RKO (cell line): ENCODE measurements at places on chromosomes 12 and 14.

DNA sequence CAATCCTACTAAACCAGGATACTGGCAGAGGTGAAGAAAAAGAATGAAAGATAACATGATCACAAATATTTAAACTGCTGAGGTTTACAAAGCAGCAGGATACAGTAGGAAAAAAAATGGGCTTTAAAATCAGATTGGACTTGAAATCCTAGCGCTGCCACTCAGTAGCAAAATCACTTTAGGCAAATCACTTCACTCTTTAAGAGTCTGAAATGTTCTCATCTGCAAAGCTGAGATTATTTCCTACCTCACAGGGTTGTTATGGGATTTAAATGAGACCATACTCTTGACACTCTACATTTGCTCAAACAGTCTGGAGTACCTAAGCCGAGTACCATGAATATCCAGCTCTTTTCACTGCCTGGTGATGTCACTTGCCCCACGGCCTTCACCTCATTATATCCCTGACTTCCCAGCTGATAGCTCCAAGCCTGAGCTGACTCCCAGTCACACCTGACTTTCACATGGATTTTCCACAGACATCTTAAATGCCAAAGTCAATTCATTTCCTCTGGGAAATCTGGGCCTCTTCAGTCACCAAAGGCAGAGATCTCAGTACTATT lies 60.2 kb downstream of the UBR7 start:
- DNase-seq, result no peak

DNA sequence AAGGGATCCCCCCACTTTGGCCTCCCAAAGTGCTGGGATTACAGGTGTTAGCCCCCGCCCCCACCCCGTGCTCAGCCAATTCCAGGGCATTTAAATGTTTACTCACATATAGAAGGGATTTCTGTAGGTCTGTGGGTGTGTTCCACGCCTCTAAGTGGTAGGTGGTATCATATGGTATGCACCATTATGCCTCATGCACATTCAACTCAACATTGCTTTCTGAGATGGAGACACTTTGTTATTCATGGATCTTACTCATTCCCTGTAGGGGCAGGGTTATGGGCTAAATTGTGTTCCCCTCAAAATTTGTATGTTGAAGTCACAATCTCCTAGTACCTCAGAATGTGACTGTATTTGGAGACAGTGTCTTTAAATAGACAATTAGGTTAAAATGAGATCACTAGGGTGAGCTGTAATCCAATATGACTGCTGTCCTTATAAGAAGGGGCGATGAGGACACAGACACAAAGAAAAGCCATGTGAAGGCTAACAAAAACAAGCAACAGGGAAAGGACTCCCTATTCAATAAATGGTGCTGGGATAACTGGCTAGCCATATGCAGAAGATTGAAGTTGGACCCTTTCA lies 200.6 kb downstream of the EFCAB11 start:
- DNase-seq, result no peak

DNA sequence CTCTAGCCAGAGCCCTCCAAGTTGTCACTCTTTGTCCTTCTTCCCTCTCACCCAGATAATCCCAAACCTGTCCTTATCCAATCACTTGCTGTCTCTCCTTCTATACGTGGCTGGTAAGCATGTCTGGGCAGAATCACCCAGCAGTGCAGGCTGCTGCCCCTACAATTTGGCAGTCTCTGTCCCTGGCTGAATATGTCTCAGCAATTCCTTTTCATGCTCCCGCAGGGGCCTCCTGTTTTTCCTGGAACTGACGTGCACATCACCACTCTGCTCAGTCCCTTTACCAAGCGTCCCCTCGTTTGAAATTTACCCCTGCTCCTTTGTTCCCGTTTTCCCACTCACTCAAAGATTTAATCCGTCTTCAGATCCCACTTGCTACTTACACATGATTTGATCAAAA lies 80.0 kb downstream of the ST8SIA1 start:
- DNase-seq, result no peak

DNA sequence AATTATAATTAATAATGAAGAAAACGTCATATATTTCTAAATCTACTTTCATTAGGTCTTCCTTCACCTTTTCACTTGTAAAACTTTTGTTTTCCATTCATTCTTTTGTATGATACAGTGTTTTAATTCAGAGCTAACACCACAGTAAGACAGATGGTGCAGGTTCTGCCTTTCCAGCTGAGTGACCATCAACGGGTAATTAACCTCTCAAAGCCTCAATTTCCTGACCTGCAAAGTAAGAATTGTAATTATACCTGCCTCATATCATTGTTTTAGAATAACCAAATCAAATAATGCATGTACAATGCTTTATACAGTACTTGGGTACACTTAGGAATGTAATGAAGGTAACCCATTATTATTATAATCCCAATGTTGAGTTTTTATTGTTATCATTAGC lies 157.6 kb downstream of the FOXA1 start:
- DNase-seq, result no peak

DNA sequence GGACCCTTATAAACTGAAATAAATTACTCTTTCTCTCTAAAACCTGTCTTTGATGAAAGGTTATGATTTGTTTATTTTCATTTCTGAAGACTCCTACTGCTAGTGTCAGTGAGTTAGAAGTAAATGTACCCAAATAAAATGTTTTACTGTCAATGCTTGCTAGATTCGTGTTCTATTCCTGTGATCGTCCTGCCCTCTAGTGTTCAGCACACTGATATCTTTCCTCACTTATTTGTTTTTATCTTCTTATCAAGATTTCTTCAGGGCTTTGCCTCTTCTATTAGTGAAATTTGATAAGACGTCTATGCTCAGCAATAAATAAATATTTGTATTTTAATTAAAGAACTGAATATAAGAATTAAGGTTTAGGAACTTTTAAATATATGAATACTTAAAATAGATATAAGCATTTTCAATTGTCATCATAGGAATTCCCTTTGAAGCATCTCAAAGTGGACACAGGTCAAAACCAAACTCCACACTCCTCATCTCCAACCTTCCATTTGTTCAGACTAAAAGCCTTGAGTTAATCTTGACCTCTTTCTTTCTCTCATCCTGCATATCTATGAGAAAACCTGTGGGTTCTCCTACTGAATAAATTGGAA lies 75.8 kb downstream of the C12orf50 start:
- peak; percentile 70 for DNase-seq

DNA sequence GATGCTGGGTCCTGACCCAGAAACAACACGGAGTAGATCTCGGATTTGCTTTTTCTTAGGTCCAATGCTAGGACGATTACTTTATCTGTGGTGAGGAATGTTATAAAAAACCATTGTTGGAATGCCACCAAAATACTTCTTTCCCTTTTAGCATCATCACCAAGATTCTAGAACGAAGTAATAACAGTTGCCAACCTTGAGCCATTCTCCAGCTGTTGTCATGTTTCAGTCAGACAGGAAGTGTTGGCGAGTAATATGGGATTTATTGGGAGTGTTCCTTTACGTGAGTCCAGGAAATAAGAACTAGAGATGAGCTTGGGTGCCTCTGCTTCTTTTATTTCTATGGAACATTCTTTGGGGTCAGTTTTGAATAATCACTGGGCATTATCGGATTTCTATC lies 892.9 kb downstream of the DIO2 start:
- peak; percentile 9 for DNase-seq

GRCh38 chr12:123853396-123854070 lies 91.4 kb downstream of the DNAH10 start:
- no peak for DNase-seq

DNA sequence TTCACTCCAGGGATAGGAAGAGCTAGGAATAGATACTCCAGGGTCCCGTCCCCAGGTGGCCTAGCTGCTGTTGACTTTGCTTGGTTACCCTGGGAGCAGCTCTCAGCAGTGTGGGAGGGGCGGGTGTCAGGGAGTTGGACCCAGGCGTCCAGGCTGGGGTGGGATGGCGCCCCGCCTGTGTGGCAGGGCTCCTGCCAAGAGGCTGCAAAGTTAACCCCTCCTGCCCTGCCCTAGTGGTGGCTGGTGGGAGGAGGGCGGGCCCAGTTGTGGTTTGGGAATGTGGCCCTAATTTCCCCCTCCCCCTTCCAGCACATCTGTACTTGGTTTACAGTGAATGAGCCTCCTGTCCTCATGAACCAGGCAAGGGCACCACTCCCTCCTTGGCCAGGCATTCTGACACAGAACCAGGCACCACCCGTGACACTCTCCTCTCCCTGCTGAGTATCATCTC lies 1.7 kb upstream of the RARG start:
- DNase-seq, result no peak

GRCh38 chr12:81350309-81350708 lies 272.4 kb downstream of the ACSS3 start:
- DNase-seq, result no peak

DNA sequence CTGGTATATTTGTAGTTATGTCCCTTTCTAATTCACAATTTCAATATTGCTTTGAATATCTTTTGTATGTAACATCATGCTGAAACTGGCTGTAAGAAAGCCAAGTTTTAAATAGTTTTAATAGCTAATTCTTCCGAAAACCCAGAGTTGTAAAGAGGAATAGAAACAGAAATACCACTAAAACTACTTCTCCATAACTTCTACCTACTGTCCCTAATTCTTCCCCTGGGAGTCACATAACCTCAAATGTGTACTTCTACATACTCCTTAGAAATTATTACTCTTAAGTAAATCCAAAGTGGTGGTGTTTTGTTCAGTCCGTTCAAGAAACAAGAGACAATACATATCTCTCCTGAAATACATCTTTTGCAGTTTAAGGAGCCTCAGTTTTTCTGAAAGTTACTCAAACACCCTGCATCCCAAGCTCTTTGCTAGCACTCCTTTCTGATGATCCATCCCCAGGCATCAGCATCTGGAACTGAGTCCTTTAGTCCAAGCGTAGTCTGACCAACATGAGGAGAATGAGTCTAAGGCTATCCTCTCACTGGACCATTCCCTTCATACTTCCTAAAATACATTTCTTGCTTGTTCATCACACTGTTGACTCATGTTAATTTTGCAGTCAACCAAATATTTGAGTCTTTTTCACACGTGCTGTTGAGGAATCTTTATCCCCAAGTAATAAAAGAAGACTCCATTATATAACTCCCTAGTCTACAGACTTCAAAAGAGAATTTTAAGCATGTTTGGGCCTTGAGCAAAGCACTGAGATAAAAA lies 214.3 kb upstream of the NUDT4 start:
- peak; percentile 28 for DNase-seq

DNA sequence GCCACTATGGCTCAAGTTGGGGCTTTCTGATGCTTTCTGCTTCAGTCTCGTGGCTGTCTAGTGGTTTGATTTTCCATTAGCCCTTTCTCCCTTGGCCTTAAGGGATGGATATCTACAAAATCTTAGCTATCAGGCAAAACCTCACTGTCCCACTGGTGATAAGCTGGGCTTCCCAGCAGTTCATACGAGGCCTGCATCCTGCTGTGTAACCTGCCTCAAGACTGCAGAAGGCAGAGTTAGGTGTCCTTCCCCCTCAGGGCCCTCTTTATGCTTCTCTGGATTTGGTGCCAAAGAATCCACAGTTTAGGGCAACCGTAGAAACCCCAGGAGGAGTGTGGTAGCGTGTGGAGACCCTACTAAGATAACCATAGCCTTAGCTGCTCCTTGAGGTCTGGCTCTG lies 38.9 kb downstream of the ETV6 start:
- DNase-seq, result no peak

DNA sequence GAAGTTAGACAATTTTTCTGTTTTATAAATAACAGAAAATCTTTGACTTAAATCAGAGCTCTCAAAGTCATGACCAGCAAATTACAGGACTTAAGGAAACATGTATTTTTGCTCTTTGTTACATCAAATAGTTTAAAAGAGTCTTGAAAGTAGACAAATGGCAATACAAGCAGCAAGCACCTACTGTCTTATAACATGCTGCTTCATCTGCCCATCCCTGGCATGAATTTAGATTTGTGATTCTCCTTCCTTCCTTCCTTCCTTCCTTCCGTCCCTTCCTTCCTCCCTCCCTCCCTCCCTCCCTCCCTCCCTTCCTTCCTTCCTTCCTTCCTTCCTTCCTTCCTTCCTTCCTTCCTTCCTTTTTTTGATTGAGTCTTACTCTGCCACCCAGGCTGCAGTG lies 715.6 kb upstream of the FLRT2 start:
- no peak for DNase-seq

GRCh38 chr12:89889062-89889461 lies 180.4 kb upstream of the ATP2B1 start:
- no peak for DNase-seq

DNA sequence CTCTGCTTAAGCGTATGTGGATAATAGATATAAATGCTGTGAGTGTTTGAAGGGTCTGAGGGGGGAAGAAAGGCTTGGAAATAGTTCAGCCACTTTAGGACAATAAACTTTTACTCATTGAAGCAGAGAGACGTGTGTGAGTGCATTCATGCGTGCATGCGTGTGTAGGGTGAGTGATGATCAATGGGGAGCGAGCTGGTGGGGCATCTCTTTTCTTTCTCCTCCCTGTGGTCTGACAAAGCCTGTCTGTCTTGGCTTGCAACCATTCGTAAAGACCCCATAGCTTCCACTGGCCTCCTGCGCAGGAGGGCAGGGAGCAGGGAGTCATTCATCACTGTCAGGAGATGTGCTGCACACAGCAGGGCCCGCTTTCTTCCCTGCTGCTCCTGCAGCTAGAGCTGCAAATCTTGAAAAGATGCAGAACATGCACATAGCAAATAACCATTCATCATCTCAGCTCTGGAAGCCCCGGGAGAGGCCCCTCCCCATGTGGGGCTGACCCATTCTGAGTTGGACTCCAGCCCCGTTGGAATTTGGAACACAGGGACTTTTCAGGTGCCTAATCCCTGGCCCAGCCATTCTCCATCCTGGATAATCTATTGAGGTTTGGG lies 223.2 kb downstream of the PPM1H start:
- DNase-seq, result no peak

DNA sequence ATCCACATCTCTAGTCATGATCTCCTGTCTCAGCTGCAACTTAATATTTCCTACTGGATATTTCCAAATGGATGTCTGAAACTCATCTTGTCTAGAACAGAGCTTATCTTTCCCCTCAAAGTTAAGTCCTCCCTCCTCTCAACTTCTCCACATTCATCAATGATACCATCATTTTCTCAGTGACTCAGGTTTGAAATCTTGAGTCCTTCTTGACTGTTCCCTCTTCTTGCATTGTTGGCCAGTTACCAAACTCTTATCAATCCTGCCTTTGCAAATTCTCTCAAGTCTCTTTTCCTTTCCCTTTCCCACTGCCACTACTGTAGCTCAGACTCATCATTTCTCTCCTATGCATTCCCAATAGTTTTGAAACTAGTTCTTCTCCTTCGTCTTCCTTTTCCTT lies 14.3 kb upstream of the CHURC1 start:
- no peak for DNase-seq

DNA sequence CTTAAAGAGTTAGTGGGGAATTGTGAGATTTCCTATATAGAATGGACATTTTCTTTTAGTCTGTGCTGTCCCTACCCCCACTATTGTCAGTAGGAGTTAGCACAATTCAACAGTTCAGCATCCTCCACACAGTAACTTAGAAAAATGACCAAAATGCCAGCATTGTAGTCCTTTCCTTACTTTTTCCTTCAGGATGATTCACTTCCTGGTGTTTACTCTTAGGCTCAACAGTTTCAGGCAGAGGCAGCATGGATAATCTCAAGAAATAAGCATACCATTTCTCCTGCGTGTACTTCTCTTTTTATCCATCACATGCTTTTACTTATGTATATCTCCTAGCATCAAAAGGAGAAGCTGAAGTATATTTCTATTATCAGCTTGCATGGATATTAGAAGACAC lies 683.4 kb downstream of the SLC16A7 start:
- no peak for DNase-seq
